ENCODE measurements at places on chromosomes 11 and 22.

- no peak for DNase-seq
Measured at GRCh38 chr11:74520927-74521665, 27.6 kb upstream of the LIPT2 start.

GRCh38 chr11:77791301-77791700 lies 29.2 kb downstream of the RSF1 start:
- DNase-seq: no peak

DNA sequence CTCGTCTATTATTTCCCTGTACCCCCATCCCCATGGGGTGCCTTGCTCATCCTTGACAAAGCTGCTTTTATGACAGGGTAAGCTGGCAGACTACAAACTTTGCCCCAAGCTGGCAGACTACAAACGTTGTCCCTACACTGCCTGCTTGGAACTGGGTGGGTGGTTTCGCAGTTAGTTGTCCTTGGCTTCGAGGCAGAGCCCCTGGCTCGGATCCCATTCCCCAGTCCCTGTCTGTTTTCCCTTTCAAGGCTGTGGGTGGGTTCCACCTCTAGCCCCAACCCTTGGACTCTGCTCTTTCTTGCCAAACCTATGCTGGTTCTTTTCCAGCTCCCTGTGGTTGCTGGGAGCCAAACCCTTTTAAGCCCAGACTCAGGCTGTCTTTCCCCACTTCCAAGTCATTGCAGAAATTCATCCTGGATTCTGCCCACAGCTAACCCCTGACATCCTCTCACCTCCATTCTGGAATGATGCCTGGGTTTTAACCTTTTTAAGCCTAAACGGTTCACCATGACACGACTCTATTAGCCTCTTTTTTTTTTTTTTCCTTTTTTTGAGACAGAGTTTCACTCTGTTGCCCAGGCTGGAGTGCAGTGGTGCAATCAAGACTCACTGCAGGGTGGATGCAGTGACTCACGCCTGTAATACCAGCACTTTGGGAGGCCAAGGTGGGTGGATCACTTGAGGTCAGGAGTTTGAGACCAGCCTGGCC lies 9.2 kb upstream of the RBM14 start:
- no peak for DNase-seq

GRCh38 chr11:33362051-33362910 lies 105.1 kb downstream of the HIPK3 start:
- no peak for DNase-seq

GRCh38 chr22:31615940-31616314 lies 46.1 kb downstream of the PISD start:
- DNase-seq: no peak

GRCh38 chr11:65506772-65507505 lies 8.1 kb downstream of the MALAT1 start:
- peak; percentile 45 for DNase-seq

DNA sequence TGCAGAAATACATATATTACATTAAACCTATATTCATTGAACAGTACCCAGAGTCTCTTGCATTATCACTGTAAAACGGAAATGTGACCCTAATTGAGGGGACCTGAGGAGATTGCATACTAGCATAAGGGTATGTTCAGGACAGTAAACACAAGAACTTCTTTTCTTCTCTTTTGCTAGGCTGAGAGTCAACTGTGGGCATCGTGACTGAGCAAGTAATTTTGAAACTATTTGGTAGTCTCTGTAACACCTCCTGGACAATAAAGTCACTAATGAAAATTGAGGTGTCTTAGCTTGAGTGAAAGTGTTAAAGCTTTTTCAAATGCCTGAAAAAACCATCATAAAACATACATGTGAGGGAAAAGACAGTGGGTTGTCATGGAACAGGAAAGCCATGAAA lies 90.9 kb downstream of the PDHX start:
- DNase-seq: no peak

GRCh38 chr22:28128827-28129226 lies 209.8 kb upstream of the PITPNB start:
- DNase-seq: no peak

GRCh38 chr11:69400771-69401590 lies 80.5 kb upstream of the LINC01488 start:
- no peak for DNase-seq

DNA sequence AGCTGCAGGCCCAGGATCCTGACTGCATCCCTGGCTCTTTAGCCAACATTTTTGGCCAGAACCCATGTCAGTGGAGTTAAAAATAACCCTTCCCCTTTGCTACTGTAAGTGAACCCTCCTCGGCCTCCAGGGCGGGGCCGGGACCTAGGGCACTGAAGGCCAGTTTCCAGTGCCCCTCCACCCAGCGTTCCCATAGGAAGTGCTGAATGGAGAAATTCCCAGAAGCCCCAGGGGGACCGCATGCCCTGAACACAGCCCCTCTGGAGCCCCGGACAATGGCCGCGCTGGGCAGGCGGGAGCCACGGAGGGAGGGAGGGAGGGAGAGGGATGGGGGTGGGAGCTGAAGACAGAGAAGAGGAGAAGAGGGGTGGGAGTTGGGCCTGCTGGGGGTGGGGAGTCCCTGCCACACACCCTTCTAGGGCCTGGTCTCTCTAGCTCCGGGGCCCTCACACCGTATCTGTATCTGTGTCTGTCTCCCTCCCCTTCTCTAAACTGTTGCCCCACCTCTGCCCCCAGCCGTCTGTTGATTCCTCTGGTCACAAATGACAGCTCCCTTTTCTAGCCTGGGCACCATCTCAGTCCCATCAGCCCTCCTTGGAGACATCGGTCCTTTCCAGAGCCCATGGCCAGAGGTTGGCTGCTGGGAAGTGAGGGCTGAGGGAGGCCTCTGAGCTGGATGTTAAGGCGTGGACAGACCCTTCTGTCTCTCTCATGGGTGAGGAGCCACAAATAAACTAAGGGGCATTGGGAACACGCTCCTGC lies 10.9 kb downstream of the PDGFB start:
- no peak for DNase-seq

- DNase-seq: no peak
Measured at GRCh38 chr22:37514526-37515051, 4.6 kb downstream of the CARD10 start.

DNA sequence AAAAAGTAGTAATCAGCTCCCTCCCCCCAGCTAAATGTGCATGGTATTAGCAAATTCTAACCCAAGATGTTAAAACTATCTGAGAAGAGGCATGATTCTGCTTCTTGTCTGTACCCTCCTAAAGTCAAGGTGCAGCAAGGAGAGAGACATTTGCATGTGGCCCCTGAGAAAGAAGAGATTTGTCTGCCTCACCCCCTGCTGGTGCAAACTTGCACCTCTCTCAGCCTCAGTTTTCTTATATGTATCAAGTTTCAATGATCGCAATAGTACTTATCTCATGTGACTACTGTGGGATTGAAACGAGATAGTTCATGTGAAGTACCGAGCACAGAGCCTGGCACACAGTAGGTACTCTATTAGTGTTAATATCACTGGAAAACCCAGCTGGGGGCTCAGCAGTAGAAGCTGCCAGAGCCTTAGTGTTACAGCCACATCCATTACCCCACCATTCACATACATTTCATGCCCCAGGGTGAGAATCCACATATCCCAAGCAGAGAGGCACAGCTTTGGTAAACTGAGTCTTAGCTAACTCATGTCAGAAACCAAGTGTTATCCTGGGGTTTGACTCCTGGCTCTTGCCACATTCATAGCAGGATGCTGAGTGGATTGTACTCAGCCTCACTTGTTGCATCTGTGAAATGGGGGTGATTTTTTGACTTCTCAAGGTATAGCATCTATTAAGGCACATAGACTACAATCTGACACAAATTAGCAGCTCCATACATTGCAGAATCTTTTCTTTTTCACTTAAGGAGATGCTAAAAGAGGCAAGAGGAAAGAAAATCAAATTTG lies 24.9 kb downstream of the CD44 start:
- DNase-seq: no peak

GRCh38 chr11:69013009-69013951 lies at the start of gene MRGPRF:
Gene MRGPRF, minus strand, starts transcription at chr11:69013246. Its CDS starts 3,345 bp downstream, at chr11:69009901.
- no peak for DNase-seq

- DNase-seq: no peak
Measured at GRCh38 chr11:101916422-101916821, at the start of gene ANGPTL5. Gene ANGPTL5, minus strand, starts transcription at chr11:101916522. Its CDS starts 8,613 bp downstream, at chr11:101907909.

GRCh38 chr11:124307093-124307492 lies 6.7 kb downstream of the OR8D1 start:
- no peak for DNase-seq

DNA sequence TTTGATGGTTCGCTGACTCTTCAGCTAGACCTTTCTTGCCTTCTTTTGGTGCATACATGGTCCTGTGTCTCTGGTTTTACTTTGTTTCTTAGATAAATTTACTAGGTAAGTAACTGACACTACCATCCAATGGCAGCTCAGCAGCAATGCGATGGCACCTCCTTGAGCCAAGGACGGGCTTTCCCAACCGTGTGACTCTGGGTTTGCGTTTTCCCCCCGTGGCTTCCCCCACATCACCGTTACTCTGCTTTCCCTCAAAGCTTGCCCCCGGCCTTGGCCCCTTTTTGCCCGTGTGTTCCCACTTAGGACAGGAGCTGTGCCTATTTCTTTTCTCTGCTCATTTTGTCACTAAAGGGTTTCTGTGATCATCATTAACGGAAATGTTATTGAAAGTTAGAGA lies 41.5 kb downstream of the TBC1D22A start:
- DNase-seq: no peak

- DNase-seq: no peak
Measured at GRCh38 chr11:12680246-12680939, 6.2 kb downstream of the TEAD1 start.

DNA sequence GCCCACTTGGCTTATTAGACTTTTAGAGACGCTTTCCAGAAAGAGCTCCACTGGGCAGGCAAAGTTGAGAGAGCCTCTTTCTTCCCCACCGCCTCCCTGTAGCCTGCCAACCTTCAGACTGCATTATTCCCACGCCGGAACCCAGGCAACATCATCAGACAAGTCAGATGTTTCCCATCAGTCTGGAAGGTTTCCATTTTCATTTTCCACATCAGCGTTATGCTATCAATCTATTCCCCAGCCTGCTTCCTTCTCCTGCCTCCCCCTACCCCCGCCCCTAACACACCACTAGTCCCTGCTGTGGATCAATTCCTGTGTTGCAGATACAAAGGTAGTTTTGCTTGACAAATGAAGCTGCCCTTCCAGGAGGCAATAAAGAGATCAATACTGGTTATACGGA lies 184.8 kb downstream of the DSCAML1 start:
- DNase-seq: no peak

DNA sequence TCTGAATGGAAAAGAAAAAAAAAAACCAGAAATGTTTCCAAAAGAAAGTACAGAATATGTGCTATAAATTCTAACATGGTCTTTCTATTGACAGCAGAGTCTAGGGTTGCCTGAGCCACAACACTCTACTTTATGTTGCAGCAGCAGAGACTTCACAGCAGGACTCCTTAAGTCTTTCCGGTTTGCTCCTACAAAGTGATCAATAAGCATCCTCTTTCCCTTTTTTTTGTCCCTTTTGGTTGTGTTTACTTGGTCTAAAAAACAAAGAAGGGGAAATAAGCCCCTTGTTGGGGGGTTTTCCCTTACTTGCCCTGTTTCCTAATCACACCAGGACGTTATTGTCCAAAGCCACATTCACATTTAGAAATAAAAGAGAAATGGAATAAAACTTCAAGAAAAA lies 163.1 kb upstream of the MPPED2 start:
- DNase-seq: no peak

DNA sequence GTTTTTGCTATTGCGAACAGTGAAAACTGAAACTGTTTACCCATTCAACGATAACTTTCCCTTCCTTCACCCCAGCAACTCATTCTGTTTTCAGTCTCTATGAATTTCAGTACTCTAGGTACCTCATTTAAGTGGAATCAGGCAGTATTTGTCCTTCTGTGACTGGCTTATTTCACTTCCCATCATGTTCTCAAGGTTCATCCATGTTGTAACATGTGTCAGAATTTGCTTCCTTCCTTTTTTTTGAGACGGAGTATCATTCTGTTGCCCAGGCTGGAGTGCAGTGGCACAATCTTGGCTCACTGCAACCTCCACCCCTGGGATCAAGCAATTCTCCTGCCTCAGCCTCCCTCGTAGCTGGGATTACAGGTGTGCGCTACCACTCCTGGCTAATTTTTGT lies 23.7 kb downstream of the HTR3B start:
- no peak for DNase-seq

Measured in T-helper 2 cell treated with Interferon-gamma antibody and Interleukin-4, amounts not matched to agents 5 μg/mL and 100 μg/mL, for 36 hours (primary cell).